ENCODE measurements at places on chromosomes 3 and 15.

DNA sequence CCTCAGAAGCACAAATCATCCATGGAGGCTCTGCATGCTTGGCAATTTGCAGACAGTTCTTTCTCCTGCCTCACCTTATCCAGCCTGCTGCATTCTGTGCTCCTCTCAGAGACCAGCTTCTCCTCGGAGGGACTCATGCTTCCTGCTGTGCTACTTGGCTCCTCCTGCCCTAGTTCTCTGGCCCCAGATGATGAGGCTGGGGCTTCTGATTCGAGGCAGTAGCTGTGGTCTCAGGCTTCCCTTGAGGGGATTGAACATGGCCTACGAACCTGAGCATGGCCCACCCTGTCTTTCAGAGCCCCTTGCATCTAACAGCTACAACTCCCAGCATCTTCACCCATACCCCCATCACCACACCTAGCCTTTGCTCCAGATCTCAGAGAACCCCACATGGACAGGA is 6.7 kb downstream of the VIPR1 start:
- DNase-seq, result no peak

GRCh38 chr3:168991803-168992202 is 671.7 kb downstream of the MECOM start:
- DNase-seq, result no peak

DNA sequence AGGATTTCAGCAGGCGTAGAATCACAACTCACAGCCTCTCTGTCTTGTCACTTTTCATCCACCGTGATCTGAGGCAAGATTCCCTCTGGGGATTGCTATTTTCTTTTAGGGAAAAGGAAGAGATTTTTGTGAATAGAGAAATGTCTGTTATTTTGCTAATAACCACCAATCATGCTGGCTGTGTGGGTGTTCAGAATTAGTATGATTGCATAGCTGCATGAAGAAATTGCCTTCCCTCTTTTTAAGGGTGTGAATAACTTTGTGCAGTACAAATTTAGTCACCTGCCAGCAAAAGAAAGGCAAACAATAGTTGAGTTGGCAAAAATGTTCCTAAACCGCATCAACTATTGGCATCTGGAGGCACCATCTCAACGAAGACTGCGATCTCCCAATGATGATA is 60.8 kb downstream of the KAT2B start:
- no peak for DNase-seq

DNA sequence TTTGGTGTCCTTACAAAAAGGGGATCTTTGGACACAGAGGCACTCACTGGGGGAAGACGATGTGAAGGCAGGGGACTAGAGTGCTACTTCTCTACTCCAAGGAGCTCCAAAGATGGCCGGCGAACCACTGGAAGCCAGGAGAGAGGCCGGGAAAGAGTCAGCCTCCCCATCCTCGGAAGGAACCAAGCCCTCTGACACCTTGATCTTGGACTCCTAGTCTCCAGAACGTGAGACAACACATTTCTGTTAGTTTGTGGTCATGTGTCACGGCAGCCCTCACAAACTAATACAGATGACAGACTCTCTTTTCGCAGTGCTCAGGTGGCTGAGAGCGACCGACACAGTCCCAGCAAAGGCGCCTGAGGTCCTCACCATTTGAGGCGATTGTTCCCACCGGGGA is 24.4 kb upstream of the ATP2B2 start:
- DNase-seq, result no peak

GRCh38 chr3:29242296-29242695 is 38.6 kb upstream of the RBMS3 start:
- DNase-seq, result no peak

GRCh38 chr3:154334973-154335420 is 10.7 kb upstream of the DHX36 start:
- peak; percentile 73 for DNase-seq

DNA sequence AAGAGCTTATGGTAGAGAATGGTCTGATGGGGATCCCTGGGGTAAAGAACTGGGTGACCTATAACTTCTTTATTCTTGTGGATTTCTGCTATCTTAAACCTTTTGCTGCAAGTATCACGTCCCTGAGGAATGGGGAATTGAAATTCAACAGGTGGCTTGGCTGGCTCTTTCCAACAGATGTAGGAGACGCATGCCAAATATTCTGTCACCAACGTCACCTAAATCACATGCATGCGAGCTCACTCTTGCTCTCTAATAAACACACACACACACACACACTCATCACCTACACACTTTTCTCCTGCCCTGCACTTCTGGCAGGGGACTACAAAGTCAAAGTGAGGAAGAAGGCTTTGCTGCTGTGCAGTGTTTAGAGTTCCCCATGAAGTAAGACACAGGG is 145.8 kb upstream of the NECTIN3 start:
- no peak for DNase-seq

GRCh38 chr15:101525087-101525669 is 35.7 kb upstream of the PCSK6 start:
- DNase-seq, result no peak

DNA sequence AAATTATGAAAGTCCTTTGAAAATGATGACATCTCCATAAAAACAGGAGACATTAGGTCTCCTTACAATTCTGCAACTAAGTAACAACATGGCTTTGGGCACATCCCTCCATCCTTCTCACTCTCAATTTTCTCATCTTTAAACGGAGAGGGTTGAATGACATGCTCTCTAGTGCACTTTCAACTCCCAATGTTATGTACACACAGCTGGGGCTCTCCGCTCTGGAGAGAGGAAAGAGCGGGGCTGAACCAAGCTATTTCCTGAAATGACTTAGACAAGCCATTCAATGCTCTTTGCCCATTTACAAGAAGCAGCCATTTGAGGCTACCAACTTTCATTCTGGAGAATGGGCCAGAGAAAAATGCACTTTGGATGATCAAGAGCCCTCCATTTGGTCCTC is 144.2 kb upstream of the BNIP2 start:
- no peak for DNase-seq

GRCh38 chr3:50609763-50610085 is 1.9 kb downstream of the CISH start:
- DNase-seq, result no peak

- peak; percentile 62 for DNase-seq
Observed at GRCh38 chr15:98146031-98146820, 185.7 kb downstream of the ARRDC4 start.

- peak; percentile 32 for DNase-seq
Observed at GRCh38 chr3:123202451-123202850, 708 bp downstream of the SEC22A start.
